Activated T-helper 9 cell treated with anti-CD3 and anti-CD28 coated beads, Interleukin-2, amount 50 U/mL, for 16 hours (primary cell): ENCODE measurements at places on chromosomes 2 and 18.

GRCh38 chr2:97911206-97911921 is 84.4 kb downstream of the TMEM131 start:
- no peak for DNase-seq

GRCh38 chr2:119453972-119454593 is 22.4 kb downstream of the TMEM37 start:
- DNase-seq = no peak

- no peak for DNase-seq
These were observed 85.4 kb upstream of the CABLES1 start for GRCh38 chr18:23049698-23050373.

DNA sequence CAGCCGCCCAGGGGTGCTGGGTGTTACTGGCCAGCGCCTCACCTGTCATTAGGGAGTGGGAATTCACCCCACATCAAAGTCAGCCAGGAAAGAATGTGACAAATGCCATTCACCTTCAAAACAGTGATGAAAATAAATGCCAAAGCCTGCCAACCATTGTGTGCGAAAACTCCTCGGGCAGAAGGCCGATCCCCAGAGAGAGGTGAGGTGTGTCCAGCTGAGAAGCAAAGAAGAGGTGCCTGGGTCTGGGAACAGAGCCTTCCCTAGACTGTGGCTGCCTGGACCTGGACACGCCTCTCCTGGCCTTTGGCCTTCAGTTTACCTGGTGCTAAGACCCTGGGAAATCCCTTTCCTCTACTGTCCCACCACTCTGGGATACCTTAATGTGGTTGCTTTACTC is 142.7 kb downstream of the CYP26B1 start:
- no peak for DNase-seq

DNA sequence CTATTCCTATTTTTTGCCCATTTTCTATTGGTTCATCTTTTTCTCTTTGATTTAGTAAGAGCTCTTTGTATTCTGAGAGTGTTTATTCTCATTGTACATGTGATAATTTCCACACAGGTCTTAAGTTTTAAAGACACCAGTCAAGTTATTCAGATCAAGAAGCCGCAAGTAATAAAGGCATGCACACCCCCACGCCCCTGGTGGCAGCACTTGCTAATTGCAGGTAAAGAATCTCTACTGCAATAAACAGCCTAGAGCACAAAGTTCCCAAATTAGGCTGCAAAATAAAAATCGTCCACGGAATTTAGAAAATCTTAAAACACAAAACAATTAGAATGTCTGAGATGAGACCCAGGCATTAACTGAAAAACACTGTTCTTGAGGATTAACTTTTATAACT is 45.2 kb downstream of the ST3GAL5 start:
- no peak for DNase-seq

DNA sequence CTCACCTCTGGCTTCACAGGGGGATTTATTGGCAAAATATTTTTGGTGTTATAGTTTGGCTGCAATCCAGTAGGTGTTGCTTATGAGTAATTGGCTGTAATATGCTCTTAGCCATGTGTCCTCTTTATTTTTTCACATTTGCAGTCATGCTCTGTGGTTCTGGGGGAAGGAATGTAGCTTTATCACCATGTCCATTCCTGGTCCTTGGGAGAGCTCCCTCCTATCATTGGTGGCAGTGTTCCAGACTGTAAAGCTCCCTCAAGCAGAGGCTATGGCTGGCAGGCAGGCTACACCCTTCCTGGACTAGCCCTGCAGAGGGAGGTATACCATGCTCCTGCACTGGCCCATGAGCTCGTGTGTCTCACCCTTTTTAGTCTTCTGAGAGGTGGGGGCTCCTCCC is 120.0 kb upstream of the FSIP2 start:
- DNase-seq = no peak

GRCh38 chr18:5894611-5895298 is 567 bp downstream of the TMEM200C start:
- no peak for DNase-seq

- no peak for DNase-seq
These were observed 82.2 kb upstream of the CYTIP start for GRCh38 chr2:157526070-157526469.

- DNase-seq = no peak
These were observed 148.4 kb downstream of the DOCK10 start for GRCh38 chr2:224893848-224894247.

DNA sequence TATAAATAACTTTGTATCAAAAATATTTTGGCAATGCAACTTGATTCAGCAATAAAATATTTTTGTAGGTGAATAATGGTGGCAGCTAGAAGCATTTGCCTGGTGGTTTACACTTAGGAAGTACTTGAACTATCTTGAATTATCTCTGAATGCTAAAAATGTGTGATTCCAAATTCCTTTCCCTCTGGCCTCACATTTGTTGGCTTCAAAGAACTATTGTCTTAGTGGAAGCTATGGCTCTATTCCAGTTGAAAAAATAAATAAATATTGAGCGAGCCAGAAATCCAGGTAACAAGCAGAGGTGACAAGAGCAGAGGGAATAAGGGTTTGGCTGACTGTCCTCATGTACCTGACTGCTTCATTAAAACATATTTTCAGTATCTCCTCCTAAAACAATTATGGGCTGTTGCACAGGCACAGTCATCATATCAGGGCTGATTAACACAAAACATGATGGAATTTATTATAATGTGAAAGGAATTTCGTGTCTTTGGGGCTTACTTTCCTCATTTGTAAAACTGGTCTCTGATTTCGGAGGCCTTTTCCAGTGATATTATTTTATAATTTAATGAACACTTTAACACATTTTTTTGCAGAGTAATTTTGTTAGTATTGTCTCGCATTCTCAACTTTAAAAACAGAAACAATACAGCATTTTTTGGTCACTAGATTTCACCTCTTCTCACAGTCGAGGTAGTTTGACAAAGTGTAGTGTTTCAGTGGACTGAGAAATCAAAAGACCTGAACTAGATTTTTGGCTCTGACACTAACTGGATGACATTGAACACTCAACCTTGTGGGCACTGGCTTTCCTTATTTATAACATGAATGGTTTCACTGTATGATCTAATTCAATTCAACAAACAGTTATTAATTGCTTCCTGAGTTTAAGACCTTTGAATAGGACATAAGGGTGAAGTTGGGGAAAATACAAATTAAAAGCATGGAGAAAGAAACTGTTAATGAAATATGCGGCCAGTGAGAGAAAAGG is 7.8 kb upstream of the CAVIN2 start:
- DNase-seq = no peak

GRCh38 chr2:143686585-143687164 is 557.5 kb downstream of the ARHGAP15 start:
- no peak for DNase-seq

- DNase-seq = no peak
These were observed 162.3 kb downstream of the ACKR3 start for GRCh38 chr2:236731767-236732580.

- DNase-seq = no peak
These were observed 700.4 kb downstream of the BCL11A start for GRCh38 chr2:59853032-59853431.

DNA sequence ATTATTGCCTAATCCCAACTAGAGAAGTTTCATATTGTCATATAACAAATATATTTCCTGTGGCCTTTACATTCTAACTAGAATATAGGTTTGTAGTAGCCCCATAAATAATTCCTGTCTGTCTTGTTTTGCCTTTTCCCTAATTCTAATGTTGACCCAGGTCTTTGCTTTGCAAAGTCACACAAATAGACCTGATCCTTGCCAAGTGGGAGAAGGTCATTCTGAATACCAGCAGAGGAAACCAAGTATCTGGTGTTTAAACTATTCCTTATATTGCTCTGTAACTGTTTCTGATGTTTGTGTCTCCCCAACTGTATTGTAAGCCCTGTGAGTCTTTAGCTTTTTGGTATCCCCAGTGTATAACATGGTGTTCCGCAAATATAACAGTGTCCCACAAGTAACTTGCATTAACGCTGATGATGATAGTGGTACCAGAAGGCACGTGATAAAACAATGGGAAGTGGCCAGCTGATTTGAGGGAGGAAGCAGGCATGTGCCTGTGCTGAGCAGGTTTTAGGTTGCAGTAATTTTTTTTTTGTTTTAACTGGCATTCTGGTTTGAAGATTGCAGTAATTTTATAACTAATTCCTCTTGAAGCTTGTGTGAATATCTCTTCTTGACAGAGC is 11.1 kb downstream of the HADHB start:
- DNase-seq = no peak

GRCh38 chr2:228518-229278 is 35.1 kb downstream of the SH3YL1 start:
- DNase-seq = no peak

- no peak for DNase-seq
These were observed 167.4 kb downstream of the RNF144A start for GRCh38 chr2:7084601-7085000.

GRCh38 chr2:20962939-20963557 is 80.8 kb downstream of the APOB start:
- DNase-seq = peak; percentile 49

DNA sequence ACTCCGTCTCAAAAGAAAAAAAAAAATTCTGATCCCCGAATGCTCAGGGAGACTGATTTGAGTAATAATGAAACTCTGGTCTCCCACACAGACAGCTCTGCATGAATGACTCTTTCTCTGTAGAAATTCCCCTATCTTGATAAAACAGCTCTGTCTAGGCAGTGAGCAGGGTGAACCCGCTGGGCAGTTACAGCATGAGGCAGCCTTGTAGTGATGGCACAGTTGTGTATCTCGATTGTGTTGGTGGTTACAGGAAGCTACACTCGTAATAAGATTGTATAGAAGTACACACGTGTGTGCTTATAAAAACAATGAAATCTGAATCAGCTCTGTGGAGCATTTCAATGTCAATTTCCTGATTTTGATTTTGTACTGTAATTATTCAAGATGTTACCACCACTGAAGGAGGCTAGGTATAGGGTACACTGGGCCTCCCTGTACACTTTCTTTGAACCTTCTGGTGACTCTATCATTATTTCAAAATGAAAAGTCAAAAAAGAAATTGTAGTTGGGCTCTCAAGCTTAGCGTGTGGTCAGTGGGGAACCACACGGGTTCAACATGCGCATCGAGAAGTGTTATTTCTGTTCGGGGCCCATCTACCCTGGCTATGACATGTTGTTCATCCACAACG is 34.9 kb upstream of the ATP8B1 start:
- DNase-seq = peak; percentile 14

GRCh38 chr18:61840324-61840723 is 52.5 kb downstream of the RNF152 start:
- DNase-seq = no peak

DNA sequence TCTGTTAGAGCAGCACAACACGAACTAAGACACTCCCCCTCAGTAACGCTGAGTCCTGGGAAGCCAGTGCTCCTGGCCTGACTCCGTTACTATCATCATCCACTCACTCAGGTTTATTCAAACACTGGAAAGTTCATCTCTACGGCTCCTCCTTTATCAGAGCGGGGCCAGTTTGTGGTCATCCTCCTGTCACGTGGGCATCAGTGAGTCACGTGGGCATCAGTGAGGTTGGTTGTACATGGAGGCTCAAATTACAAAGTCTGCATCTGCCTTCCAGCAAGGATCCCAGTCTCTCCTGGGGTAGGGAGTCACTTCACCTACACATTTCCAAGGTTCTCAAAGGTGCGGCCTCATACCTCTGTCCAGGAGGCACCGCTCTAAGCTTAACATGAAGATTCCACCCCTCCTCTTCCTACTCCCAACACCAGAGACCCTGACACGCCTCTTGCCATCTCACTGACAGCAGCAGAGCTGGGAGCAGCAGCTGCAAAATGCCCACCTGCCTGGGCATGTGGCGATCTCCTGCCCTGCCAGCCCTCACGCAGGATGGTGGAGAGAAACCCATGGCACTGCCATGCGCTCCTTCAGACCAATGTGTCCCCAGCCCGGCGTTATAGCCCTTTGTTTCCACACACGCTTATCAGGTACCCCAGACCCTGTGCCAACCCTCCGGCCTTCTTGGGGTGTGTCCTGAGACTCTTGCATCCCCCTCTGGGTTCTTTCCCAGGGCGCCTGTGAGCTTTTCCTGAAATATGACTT is 99.2 kb upstream of the PTPRM start:
- no peak for DNase-seq

- DNase-seq = peak; percentile 31
These were observed 75.3 kb downstream of the LRRFIP1 start for GRCh38 chr2:237702441-237703391.

- no peak for DNase-seq
These were observed 56.9 kb downstream of the SRBD1 start for GRCh38 chr2:45554073-45554741.

DNA sequence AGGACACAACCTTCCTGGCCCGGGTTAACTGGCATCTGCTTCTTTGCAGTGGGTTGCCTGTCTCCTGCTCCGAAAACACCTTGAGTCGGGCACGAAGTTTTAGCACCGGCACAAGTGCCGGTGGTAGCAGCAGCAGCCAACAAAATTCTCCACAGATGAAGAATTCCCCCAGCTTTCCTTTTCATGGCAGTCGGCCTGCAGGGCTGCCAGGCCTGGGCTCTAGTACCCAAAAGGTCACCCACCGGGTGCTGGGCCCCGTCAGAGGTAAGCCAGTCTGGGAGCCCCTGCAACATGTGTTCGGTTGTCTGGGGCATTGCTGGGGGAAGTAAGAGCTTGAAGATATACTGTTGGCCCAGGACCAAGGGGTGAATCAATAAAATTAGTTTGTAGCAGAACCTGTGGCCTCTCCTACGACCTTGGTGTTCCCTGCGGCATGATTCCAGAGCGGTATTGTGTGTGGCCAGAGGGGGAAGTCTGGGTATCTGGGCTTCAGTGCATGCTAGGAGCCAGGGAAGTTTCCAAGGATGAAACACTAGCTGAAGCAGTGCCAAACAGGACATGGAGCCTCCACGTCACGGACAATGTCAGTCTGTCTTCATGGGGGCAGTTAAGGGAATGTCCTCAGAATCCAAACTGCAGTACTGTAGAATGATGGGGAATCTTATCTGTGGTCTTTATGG is 7.8 kb downstream of the AGBL5 start:
- DNase-seq = no peak

DNA sequence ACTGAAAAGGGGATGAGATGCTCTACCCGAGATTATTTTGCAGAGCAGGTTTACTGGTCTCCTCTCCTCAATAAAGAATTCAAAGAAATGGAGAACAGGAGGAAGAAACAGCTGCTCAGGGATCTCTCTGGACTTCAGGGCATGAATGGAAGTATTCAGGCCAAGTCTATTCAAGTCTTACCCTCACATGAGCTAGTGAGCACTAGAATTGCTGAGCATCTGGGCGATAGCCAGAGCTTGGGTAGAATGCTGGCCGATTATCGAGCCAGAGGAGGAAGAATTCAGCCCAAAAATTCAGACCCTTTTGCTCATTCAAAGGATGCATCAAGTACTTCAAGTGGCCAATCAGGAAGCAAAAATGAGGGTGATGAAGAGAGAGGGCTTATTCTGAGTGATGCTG is 60.0 kb downstream of the PIKFYVE start:
- no peak for DNase-seq

- no peak for DNase-seq
These were observed 19.2 kb downstream of the CTDP1 start for GRCh38 chr18:79698668-79699335.

- DNase-seq = no peak
These were observed 53.8 kb downstream of the TMEM200C start for GRCh38 chr18:5841518-5841917.

GRCh38 chr2:180495606-180496005 is 484.8 kb upstream of the UBE2E3 start:
- DNase-seq = no peak

- DNase-seq = no peak
These were observed 13.4 kb downstream of the ITGAV start for GRCh38 chr2:186603286-186603685.
